GM06990 (cell line): ENCODE measurements at places on chromosomes 16 and 17.

DNA sequence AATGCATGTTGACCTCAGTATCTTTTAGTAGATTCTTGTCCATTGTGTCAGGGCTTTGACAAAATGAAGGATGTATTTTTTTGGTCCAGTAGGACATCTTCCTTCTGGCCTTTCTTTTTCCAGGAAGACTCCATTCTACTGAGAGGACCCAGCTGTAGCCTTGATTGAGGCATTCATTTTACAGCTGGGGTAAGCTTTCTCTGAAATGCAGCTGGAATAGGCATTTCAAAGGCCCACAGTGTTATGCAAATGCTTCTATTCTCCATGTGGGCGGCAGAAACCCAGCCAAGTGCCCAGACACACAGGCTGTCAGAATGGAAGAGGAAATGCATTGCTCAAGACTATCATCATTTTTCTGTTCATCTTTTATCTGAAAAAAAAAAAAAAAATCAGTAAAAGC, 629.0 kb upstream of the CDH8 start:
- no peak for DNase-seq

DNA sequence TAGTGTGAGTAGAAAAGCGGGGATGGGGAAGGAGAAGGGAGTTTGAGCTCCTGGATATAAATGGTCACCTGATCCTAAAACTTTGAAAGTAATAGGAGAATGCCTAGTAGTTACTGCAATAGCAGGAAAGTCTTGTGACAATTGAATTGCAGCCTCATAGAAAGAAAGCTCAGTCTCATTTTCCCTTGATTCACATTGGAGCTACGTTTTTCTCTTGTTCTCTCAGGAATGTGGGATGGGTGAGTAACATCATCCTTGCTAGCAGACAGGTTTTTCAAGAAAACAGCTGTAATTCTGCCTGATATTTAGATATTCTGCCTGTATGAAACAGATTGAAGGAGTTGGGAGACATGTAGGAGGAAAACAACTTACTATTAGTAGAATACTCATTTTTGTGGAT, 25.3 kb downstream of the SF3B3 start:
- DNase-seq: no peak

DNA sequence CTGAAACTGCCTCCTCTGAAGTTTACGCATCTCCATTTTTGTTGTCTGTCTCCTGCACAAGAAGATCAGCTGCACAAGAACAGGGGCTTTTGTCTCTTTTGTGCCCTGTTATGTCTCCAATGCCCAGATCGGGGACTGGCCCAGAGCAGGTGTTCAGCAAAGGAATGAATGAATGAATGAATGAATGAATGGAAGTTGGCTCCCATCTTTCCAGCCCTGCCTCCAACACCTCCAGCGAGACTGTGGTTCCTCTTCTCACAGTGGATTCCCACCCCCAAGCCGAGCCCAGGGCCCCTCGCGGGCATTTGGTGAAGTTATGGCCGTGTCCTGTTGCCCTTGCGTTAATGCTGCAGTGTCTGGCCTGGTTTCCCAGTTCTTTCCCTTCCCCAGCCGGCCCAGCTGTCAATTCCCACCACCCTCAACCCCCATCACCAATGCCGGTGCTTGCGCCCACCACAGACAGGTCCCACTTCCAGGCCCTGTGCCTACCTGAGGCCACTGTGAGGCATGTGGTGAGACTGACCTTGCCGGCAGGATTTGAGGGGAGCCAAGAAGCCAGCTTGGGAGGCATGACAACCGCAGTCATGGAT, 21.3 kb upstream of the KCNJ12 start:
- no peak for DNase-seq

GRCh38 chr17:64779376-64780095, 117.4 kb upstream of the SMURF2 start:
- DNase-seq: no peak

GRCh38 chr16:86480444-86480843, 29.9 kb upstream of the FOXF1 start:
- DNase-seq: no peak

- no peak for DNase-seq
Observed at GRCh38 chr16:1133810-1134520, 18.9 kb upstream of the CACNA1H start.

- DNase-seq: no peak
Observed at GRCh38 chr17:79078476-79079190, 4.0 kb downstream of the ENGASE start.

DNA sequence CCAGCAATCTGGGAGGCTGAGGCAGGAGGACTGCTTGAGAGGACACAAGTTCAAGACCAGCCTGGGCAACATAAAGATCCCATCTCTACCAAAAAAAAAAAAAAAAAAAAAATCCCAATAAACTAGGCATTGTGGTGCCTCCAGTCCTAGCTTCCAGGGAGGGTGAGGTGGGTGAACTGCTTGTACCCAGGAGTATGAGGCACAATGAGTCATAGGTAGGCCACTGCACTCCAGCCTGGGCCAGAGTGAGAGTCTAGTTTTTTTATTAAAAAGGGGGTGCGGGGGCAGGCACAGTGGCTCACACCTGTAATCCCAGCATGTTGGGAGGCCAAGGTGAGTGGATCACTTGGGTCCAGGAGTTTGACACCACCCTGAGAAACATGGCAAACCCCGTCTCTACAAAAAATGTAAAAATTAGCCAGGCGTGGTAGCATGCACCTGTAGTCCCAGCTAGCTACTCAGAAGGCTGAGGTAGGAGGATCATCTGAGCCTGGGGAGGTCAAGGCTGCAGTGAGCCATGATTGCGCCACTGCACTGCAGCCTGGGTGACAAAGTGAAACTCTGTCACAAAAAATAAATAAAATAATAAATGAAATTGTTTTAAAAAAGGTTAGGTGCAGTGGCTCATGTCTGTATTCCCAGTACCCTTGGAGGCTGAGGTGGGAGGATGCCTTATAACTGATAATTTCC, 7.8 kb upstream of the CHST6 start:
- no peak for DNase-seq

DNA sequence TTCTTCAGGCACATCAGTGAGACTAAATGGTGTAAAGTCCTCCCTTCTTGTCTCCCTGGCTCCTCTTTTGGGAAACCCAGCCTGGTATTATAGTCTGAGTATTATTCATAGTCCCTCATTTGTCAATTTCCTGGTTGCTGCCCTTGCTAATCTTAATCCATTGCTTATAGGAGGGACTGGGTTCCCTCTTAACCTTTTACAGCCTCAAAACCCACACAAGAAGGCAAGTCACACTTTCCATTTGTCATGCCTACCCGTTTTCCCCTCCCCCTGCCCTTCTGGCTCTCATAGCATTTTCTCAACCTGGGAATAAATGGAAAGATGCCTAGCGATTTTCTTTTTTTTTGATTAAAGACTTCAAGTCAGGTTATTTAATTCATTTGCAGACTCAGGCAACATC, 124.8 kb downstream of the MAP2K6 start:
- no peak for DNase-seq
